Renal pelvis (tissue), 12 donors: ENCODE measurements at places on chromosomes 7 and 10. TPM values are rescaled to one million over a fixed set of nuclear protein-coding genes. Genes with fewer than 3 reads are reported as not detected.

The SFTPA1 gene
- not detected for polyA plus RNA-seq

The FXYD4 gene
- not detected for polyA plus RNA-seq

The FAM131B gene
- polyA plus RNA-seq: 2.6 TPM

The MMD2 gene
- polyA plus RNA-seq: not detected

The DOCK1 gene
- 61.5 TPM for polyA plus RNA-seq

The FKBP9 gene
- 154 TPM for polyA plus RNA-seq

The NYAP1 gene
- 2.8 TPM for polyA plus RNA-seq

The SFTPD gene
- 0.83 TPM for polyA plus RNA-seq

The DKK1 gene
- polyA plus RNA-seq: 37.4 TPM

The CLDN3 gene
- 69.2 TPM for polyA plus RNA-seq

The OR13A1 gene
- 0.10 TPM for polyA plus RNA-seq

The GIMAP7 gene
- 13.0 TPM for polyA plus RNA-seq

The PPP1R17 gene
- polyA plus RNA-seq: not detected

The LZTS2 gene
- polyA plus RNA-seq: 80.1 TPM

The H2BK1 gene
- polyA plus RNA-seq: not detected

The CUX1 gene
- polyA plus RNA-seq: 80.1 TPM
